Natural killer cell (primary cell): ENCODE measurements at places on chromosomes 1 and 21.

- no peaks in the 10 kb centered on the region for H3K4me1 ChIP-seq
- H3K27ac ChIP-seq = no peak overlapping the region
- no peaks in the 10 kb centered on the region for H3K36me3 ChIP-seq
- DNase-seq = no peak
- H3K27me3 ChIP-seq = no peaks in the 10 kb centered on the region
- H3K4me3 ChIP-seq = no peak overlapping the region
Measured at GRCh38 chr1:169261884-169262283, 105.7 kb downstream of the NME7 start.

GRCh38 chr1:65769636-65770035 lies 23.1 kb upstream of the PDE4B start:
- no peaks in the 10 kb centered on the region for H3K27me3 ChIP-seq
- no peaks in the 10 kb centered on the region for H3K36me3 ChIP-seq
- H3K4me1 ChIP-seq = no peaks in the 10 kb centered on the region
- no peak for DNase-seq
- no peak overlapping the region for H3K4me3 ChIP-seq

GRCh38 chr1:18882486-18882885 lies 19.9 kb downstream of the ALDH4A1 start:
- no peak overlapping the region for H3K4me3 ChIP-seq
- DNase-seq = no peak
- no peaks in the 10 kb centered on the region for H3K4me1 ChIP-seq

DNA sequence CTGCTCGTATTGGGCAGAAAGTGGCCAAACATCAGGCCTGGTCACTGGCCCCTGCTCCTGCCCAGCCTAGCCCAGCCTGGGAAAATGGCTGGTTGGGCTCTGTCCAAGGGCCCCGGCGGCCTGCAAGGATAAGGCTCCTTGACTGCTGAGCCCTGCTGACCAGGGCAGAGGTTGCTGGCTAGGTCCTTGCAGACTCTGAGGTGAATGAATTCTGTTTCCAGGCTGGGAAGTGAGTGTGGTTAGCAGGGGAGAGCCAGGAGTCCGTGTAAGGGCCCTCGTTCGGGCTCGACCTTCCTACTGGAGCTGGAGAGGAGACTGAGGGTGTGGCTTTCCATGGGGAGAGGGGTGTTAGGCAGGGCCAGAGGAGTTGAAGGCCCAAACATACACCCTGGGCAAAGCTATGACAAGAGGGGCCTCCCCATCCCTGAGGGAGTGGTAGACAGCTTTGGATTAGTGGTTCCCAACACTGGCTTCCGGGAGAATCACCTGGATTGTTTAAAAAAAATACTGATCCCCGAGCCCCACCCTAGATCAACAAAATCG lies 20.6 kb downstream of the CSF1 start:
- no peak overlapping the region for H3K4me3 ChIP-seq
- peaks cover 12% of the 10 kb centered on the region for H3K4me1 ChIP-seq
- H3K27me3 ChIP-seq = no peaks in the 10 kb centered on the region
- no peak overlapping the region for H3K27ac ChIP-seq
- H3K36me3 ChIP-seq = no peaks in the 10 kb centered on the region

- H3K27ac ChIP-seq = no peak overlapping the region
- no peaks in the 10 kb centered on the region for H3K4me1 ChIP-seq
- H3K27me3 ChIP-seq = no peaks in the 10 kb centered on the region
Measured at GRCh38 chr1:103942029-103942428, 192.3 kb downstream of the AMY1C start.

- DNase-seq = peak; percentile 75
- H3K4me1 ChIP-seq = peaks cover 44% of the 10 kb centered on the region
- no peaks in the 10 kb centered on the region for H3K27me3 ChIP-seq
- peak overlapping the region; percentile 56 for H3K27ac ChIP-seq
Measured at GRCh38 chr1:92484472-92485380, 2.0 kb downstream of the GFI1 start.

- H3K4me3 ChIP-seq = no peak overlapping the region
- no peak for DNase-seq
- no peaks in the 10 kb centered on the region for H3K27me3 ChIP-seq
- no peaks in the 10 kb centered on the region for H3K36me3 ChIP-seq
- no peaks in the 10 kb centered on the region for H3K4me1 ChIP-seq
- no peak overlapping the region for H3K27ac ChIP-seq
Measured at GRCh38 chr1:36941316-36941978, 92.9 kb downstream of the GRIK3 start.
